ENCODE measurements at places on chromosomes 5 and 9.

- DNase-seq: no peak
Observed at GRCh38 chr5:90022711-90023053, 386.9 kb downstream of the CETN3 start.

DNA sequence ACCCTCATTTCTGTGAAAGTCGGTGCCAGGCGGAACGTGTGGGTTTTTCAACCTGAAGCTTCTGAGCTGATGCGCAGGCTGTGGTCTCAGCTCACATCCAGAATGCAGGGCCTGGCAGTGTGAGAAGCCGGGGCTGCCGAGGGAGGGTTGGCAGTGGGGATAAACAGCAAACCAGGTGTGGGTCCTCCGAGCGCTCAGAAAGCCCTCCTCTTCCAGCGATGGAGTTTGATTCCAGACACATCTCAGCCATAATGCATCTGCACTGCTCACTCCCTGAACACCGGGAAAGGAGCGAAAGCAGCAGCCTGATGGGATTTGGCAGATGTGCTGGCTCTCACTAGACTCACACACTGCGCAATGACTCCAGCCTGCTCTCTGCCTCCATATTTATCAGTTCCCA, 280.1 kb downstream of the HSPA4 start:
- no peak for DNase-seq

DNA sequence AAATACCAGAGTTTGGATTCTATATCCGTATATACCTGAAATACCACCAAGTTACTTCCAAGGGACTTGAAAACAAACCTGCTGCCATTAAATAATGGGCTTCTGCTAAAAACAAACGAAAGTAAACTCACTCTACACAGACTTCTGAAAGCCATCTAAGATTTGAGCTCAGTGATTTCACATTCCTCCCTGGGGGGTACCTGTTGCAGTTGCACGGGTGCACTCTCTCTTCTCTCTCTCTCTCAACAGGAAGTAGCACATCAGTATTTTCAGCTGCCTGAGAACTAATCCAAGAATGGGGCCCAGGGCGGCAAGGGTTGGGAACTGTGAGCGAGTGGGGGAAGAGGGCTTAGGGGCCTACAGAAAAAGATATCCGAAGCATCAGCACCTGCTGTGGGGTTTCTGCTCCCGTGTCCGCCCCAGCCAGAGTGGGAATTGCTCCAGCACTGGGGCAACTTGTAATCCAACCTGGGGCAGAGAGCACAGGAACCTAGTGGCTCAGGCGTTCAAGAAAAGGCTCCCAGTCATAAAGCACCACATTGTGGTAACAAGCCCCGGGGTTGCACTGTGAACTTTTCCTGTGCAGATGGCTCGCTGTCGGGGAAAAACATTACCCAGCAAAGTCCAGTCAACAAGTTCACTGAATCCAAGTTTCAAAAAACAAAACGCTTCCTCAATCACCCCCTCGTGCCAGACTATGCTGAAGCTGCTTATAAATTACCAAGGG, 99.8 kb downstream of the EFNA5 start:
- peak; percentile 42 for DNase-seq

DNA sequence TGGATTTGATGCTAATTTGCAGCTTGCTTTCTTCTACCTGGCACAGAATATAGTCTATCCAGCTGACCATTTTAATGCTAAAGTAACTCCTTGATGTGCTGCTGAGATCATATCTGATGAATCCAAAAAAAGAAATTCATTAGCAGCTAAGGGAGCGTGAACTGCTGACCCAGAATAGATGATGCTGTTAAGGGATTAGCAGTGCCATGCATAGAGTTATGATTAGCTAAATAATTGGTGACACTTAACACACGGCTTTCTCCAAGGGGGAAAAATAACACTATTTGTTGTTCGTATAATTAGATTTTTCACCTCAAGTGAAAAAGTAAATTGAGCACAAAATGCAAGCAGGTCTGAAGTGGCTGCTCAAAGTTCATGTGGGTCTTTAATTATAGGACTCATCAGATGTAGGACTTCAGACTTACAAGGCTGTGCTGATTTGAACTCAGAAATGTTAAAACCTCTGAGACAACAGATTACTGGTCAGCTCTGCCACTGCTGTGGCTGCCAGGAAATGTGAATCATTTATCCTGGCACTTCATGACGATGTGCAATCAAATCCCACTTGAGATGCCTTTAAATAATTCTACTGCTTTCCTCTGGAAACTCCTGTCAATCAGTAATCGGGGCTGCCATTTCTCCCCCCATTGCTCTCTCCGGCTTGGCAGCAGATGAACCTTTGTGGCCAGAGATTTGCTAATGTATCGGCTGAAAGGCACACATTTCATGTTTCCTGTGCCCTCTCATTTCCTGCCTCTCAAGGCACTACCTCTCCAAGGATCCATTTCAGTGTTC, 291.6 kb upstream of the C9orf72 start:
- DNase-seq: no peak

DNA sequence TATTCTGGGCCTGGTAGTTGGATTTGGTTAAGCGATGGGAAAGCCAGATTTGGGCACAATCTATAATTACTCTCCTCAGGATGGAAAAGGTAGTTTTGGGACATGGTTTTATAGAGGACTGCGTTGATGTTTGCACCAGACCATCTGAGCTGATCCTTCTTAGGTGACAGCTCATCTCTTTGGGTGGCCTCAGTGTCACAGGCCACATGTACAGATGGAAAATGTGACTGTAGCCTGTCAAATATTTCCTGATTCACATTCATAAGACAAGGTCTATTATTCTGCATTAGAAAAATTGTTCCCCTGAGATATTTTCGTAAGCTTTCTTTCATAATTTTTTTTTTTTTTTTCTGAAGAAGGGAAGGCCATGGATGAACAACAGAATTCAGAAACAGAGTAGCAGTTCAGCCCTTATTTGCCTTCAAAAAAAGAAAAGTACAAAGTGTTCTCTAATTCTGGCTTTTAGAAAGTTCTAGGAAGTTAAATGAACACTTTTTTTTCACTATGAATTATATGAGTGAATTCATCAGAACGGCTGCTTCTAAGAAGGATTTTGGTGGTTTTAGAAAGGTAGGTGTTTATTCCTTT, 81.0 kb downstream of the NNT start:
- no peak for DNase-seq

- no peak for DNase-seq
Observed at GRCh38 chr5:161265006-161265405, 281.5 kb downstream of the GABRB2 start.

GRCh38 chr5:39697881-39698280, 273.1 kb upstream of the DAB2 start:
- no peak for DNase-seq

DNA sequence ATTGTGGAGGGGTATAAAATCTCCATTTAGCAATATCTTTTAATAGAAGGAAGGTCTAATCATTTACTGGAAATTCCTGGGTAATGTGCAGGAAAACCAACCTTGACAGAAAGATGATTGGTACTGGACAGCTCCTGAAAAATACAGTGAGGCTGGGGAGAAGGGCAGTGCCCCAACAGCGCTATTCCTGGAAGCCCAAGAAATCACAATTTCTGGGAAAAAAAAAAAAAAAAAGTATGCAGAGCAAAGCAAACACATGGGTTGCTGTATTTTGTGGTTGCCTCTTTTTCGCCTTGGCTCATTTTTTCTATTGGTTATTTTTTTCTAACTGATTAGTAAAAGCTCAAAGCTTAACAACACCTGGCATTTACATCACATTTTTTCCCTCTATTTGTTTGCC, 249.7 kb downstream of the ENC1 start:
- no peak for DNase-seq

GRCh38 chr9:8266861-8267260, 467.3 kb upstream of the DMAC1 start:
- no peak for DNase-seq

- no peak for DNase-seq
Observed at GRCh38 chr9:92425474-92425873, 1.2 kb upstream of the OMD start.

GRCh38 chr5:31078956-31079355, 114.5 kb upstream of the CDH6 start:
- no peak for DNase-seq

- peak; percentile 24 for DNase-seq
Observed at GRCh38 chr9:20620650-20621470, 1.4 kb downstream of the MLLT3 start.

Data from foreskin melanocyte (primary cell).